Stimulated activated CD8-positive, alpha-beta memory T cell treated with anti-CD3 and anti-CD28 coated beads, Interleukin-4, amount 100 ng/mL, for 1 hour (primary cell): ENCODE measurements at places on chromosomes 6 and 20.

DNA sequence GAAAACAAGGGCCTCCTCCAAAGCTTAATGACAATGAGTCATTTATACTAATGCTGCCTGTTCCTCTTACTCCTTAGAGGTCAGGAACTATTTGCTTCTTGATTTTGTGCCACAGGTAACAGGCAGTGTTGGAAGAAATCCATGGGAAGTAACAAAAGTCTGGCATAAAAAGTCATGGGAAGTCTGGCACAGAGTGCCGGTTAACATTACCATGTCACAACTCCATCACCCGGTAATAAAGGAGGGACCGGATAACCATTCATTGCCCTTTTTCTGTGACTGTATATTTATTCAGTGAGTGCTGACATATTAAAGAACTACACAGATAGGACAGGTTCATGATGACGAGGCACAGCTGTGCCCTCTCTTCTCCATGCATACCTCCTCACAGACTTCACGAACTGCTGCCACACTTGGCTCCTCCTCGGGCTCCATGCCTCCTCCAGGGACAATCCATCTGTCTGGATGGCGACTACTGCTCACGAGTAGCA lies 50.9 kb downstream of the NUDT3 start:
- DNase-seq: no peak

DNA sequence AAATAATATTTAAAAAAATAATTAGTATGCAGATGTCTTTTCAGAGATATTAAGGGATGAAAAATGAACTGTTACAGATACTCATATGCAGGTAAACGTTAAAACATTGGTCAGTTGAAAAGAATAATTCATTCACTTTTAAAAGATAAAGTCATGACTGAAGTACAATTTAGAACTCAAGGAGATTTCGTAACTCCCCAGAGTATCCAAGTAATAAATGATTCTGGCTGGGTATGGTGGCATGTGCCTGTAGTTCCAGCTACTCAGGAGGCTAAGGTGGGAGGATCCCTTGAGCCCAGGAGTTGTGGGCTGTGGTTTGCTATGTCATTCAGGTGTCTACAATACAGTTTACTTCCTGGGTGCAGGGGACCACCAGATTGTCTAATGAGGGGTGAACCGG lies 122.3 kb upstream of the TMEM181 start:
- DNase-seq: no peak

GRCh38 chr6:13371421-13372072 lies 43.2 kb upstream of the TBC1D7 start:
- DNase-seq: no peak

- DNase-seq: no peak
These were observed 234.7 kb downstream of the TRDN start for GRCh38 chr6:123402052-123402451.

- DNase-seq: no peak
These were observed 69.9 kb upstream of the SCGN start for GRCh38 chr6:25582101-25582500.

GRCh38 chr6:79084693-79085092 lies 6.6 kb upstream of the PHIP start:
- no peak for DNase-seq

DNA sequence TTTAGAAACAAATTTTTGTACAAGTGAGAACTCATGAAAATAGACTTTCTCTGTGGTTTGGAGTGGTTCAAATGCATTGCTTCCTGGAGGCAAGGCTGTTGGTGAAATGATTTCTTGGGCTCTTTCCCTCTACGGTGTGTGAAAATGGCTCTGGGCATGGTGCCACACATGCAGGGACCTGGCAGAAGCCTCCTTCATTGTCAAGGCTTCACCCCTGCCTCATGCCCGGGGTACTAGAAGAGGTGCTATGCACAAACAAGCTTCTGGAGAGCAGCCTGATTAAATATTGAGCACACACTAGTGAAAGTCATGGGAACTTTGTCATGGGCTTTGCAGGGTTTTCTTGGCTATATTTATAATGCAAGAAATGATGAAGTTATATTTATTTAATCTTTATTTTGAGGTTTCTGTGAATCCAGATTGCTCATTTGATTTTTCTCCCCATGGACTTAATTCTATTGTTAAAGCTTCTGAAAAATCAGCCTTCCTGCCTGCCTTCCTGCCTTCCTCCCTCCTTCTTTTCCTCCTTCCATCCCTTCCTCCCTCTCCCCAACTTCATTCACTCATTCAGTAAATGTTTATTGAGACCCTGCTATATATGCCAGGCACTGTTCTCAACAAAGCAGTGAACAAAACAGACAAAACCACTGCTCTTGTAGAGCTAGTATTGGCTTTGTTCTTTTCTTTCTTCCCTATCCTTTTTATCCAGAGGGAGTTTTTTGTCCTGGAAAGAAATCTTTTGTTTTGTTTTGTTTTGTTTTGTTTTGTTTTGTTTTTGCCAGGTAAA lies 21.0 kb downstream of the C6orf89 start:
- DNase-seq: no peak

DNA sequence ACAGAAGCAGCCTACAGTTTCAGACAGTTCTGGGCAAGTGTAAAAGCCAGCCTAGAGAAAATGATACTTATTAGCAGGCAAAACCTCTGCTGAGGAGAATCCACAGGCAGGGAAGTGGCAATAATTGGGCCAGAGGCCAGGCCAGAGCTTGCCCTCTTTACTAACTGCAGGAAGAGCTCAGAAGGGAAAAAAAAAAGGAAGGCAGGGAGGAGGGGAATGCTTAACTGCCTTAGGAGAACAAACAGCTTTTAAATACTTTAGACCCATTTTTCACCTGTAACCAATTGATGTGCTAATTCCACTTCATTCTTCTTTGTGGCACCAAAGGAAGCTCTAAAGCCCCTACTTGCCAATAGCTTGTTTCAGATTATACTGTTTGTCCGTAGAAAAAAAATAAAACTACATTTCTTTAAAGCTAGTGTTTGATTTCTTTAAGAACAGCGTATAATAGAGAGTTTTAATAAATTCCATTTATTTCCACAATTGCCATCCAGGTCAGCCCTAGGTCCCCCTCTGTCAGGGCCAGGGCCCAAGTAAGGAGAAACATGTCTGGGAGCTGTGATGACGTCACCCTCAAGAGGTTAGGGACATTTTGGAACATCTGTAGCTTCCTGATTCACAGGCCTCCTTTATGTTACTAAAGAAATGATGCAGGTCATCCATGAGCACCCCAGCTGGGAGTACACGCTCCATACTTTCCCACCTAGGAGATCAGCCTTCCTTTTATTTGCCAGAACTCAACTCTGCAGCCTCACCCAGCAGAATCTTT lies 384.3 kb downstream of the CDC5L start:
- DNase-seq: no peak

GRCh38 chr6:133805876-133806275 lies 83.0 kb upstream of the TCF21 start:
- DNase-seq: no peak

DNA sequence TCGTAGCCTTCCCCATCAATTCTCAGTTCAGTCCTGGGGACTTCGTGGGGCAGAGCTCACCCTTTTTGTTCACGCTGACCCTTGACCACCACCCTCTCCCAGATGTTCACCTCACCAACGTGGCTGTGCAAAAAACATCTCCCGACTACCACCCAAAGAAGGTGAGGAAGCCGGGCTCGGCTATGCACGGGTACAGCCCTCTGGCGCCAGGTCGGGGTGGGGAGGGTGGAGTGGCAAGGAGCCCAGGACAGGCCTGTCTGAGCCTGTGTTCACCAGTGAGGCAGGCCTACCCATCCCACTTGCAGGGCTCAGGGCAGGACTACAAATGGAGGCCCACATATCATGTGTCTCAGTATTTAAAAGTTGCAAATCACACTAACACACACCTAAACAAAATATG lies 18.1 kb downstream of the PDRG1 start:
- DNase-seq: no peak

DNA sequence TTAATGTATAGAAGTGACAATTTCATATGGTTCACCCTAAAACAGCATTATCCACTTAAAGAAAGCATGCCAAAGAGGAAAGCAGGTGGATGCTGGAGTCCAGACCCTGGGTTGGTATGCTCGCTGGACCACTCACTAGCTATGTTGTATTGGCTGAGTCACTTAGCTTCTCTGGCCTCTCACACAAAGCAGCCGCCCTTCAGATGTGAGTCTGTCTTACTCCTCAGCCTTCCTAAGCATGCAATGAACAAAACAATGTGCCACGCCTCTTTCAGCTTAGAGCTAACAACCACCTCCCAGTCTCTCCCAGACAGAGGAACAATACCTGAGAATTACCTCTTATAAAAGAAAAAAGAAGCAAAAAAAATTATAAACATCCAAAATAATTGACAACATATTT lies 29.4 kb downstream of the SIM1 start:
- no peak for DNase-seq

DNA sequence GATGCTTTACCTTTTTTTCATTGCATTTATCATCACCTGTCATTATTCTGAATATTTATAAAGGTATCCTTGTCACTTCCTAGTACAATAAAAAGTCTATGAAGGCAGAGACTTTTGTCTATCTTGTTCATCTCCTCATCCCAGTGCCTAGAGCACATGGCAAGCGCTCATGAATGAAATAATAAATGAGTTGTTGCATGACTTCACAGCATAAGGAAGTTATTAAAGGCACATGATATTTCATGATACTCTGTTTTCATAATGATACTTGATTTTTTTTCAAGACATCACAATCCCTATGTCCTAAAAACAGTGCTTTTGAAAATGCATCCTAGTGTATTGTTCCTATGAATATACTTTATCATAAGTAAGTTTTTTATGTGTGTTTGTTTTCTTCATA lies 310.6 kb upstream of the RSPO3 start:
- DNase-seq: no peak

- no peak for DNase-seq
These were observed 55.0 kb downstream of the BCKDHB start for GRCh38 chr6:80161434-80161833.

GRCh38 chr20:1844325-1845162 lies 50.7 kb upstream of the SIRPA start:
- no peak for DNase-seq

GRCh38 chr6:13454286-13455221 lies 32.8 kb downstream of the GFOD1 start:
- DNase-seq: peak; percentile 49

GRCh38 chr20:35801865-35802264 lies 30.1 kb downstream of the PHF20 start:
- no peak for DNase-seq

DNA sequence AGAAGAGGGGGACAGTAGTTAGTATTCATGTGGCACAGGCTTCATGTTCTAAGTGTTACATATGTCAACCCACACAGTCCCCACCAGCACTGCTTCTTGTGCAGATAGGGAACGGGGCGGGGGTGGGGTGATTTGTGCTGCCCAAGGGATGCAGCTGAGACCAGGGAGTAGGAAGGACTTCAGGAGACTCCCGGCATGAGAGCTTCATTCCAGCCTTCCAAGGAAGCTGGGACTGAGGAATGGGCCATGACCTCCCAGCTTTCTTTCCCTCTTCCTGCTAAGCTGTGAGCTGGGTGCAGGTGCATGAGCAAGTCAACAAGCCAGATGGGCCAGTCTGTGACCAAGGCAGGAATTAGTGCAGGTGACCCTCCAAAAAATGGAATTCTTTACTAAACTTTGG lies 9.2 kb downstream of the BEND3 start:
- no peak for DNase-seq

DNA sequence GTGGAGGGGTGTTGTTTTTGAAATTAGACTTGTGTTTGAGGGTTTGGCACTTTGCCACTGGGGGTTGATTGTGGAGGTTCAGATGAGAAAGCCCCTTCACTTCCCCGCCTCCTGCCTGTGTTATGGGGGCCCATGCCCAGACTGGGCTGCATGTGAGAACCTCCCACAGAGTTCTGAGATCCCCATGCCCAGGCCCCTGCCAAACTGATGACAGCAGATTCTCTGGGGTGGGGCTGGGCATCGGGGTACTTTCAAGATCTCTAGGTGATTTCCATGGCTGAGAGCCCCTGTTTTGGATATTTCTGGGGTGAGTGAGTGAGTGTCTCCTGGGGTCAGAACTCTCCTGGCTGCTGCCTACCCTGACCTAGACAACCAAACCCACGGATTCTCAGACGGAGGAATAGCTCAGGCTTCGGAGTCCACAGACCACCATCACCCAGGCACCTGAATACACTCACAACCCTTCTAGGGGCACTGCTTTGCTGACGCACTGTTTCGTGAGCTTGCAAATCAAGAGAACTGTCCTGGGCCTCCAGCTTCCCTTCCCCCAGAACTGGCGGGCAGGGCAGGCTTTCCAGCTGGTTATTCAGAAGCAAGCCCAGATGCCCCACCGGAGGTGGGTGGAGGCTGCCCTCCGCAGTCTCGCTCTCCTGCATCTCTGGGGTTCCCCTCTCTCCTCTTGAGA lies 6.3 kb downstream of the BCAS1 start:
- DNase-seq: no peak

DNA sequence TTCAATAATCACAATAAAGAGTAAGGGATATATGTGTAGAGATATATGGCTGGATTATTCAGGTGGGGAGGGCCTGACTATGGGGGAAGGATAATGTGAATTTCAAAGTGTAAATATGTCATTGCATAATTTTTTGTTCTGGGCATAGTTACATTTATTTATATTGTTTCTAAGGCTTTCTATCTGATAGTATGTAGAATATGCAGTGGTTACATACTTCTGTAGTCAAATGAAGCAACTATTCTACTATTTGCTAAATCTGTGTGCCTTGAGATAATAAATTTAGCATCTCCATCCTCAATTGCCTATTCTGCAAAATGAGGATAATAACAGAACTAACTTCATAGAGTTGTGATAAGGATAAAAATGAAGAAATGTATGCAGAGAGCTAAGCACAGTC lies 359.2 kb downstream of the CDKAL1 start:
- DNase-seq: no peak

GRCh38 chr6:17831135-17831534 lies 124.4 kb upstream of the NUP153 start:
- DNase-seq: no peak

DNA sequence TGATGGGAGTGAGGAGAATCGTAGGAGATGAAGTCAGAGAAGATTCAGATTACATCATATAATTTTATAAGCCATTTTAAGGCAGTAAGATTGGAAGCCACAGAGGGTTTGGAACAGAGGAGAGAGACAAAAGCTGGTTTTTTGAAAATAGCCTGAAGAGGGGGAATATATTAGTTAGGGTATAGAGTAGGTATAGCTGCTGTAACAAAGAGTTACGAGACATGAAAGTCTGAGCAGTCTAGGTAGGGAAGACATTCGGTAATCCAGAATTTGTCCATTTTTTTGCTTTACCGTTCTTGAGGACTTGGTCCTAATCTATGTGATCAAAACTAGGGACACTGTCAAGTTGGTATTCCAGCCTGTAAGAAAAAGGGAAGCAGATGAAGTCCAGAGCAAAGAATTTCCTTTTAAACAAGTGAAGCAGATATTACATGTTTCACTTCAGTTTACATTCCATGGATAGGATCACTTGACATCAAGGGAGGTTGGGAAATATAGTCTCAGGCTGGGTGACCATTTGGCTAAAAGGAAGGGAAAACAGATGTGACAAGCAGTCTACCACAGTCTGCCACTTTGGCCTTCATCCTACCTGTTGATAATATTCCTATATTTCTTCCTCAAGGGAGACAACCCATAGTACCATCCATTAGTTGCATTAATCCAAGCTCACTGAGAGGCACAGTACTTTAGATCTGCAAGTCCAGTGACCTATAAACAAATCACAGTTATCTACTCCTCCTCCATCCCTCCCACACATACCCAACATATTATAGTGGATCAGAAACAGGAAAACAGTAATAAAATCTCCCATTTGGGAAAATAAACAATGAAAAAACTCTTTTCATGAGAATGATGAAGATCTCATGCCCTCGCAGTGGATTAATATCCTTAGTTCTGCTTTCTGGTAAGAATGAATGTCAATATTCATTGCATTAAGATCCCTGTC lies 10.2 kb downstream of the FAM135A start:
- DNase-seq: no peak

GRCh38 chr6:84967389-84967788 lies 203.0 kb upstream of the TBX18 start:
- DNase-seq: no peak
